SK-N-SH treated with all-trans-retinoic acid at 6 μM for 48 hours (cell line): ENCODE measurements at places on chromosomes 2 and 18.

- ATAC-seq, result no peak; the same call in 1 of the 3 replicates
These were observed 26.6 kb upstream of the NOTO start for GRCh38 chr2:73175663-73176204.

GRCh38 chr18:74303936-74304335 lies 11.7 kb upstream of the C18orf63 start:
- no peak; the same call in 2 of the 3 replicates for ATAC-seq

GRCh38 chr2:190060626-190061025 lies 1.9 kb downstream of the MSTN start:
- ATAC-seq, result no peak

DNA sequence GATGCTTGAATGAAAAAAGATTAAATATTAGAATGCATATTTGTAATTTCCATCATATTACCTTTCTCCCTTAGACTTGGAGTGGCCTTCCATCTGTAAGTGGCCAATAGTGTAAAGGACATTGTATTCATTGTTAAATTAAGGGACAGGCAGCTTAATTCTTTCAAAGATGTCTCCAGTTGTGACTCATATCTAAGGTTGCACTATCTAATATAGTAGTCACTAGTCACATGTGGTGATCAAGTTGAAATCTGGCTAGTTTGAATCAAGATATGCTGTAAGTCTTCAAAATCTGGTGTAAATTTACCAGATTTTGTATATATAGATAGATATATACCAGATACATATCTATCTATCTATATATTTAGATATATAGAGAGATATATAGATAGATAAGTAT lies 52.4 kb upstream of the AGPS start:
- no peak for ATAC-seq
